ENCODE measurements at places on chromosomes 3 and 15.

- no peak for DNase-seq
Observed at GRCh38 chr15:74208496-74208895, 5.9 kb upstream of the STRA6 start.

GRCh38 chr3:114650808-114651207 is 357.0 kb downstream of the TIGIT start:
- DNase-seq: no peak

GRCh38 chr15:57432141-57432741 is 55.9 kb downstream of the CGNL1 start:
- DNase-seq: no peak

DNA sequence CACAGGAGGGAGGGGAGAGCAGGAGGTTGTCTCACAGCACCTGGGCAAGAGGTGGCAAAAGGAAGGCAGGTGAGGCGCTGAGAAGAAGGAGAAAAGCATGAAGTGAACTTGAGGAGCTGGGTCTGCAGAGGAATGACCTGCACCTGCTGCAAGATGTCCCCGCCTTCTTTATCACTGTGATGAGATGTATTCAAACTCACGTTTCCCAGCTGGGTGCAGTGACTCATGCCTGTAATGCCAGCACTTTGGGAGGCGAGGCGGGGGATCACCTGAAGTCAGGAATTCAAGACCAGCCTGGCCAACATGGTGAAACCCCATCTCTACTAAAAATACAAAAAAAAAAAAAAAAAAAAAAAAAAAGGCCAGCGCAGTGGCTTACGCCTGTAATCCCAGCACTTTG is 22.2 kb upstream of the ZNF710 start:
- DNase-seq: no peak

DNA sequence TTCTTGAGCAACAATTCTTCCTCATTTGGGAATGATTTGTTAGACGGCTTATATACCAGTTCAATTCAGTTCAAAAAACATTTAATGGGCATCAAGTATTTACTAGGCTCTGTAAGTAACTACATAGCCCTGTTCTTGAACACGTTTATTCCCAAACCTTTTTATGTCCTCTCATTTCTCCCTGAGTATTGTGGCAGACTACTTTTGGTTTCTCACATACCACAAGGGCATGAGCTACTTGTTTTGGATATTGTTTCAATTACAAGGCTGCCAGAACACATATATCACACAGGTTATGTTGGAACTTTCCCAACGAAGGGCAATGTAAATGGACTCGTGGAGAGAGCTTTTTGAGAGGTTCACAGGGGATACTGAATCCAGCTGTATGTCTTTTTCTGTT is 363.8 kb upstream of the NAALADL2 start:
- no peak for DNase-seq

DNA sequence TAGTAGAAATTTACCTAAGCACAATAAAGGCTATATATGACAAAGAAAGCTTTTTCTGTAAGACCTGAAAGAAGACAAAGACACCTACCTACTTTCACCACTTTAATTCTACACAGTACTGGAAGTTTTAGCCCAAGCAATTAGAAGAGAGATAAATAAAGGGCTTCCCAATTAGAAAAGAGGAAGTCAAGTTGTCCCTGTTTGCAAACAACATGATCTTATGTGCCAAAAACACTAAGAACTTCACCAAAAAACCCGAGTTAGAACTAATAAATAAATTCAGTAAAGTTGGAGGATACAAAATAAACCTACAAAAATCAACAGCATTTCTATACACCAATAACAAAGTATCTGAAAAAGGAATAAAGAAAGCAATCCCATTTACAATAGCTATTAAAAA is 190.9 kb downstream of the NR2F2 start:
- no peak for DNase-seq

All from activated effector memory CD4-positive, alpha-beta T cell treated with Interleukin-2 at 50 U/mL for 16 hours (primary cell).